Activated CD8-positive, alpha-beta memory T cell treated with anti-CD3 and anti-CD28 coated beads for 4 hours (primary cell): ENCODE measurements at places on chromosomes 16 and 17.

- DNase-seq = no peak
Measured at GRCh38 chr17:81727324-81728031, 15.4 kb downstream of the SLC25A10 start.

- no peak for DNase-seq
Measured at GRCh38 chr16:79986352-79986751, 385.8 kb upstream of the MAF start.

- no peak for DNase-seq
Measured at GRCh38 chr17:44191941-44192496, 5.2 kb downstream of the TMUB2 start.

GRCh38 chr17:13862346-13862745 is 207.0 kb upstream of the COX10 start:
- no peak for DNase-seq

DNA sequence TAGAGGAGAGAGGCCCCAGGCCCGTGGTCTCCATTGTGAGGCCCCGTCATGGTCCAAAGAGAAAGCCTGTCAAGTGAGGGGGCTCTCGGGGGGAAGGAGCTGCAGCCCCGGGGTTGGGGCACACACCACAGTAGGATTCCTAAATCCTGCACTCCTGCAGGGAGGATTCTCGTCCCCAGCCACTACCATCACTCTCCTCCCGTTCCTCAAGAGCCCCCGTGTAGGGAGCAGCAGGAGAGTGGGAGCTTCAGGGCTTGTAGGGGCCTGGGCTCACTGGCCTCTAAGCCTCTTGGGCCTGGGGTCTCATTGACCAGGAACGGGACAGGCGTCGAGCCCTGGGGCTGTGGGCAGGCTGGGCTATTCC is 821 bp downstream of the C16orf86 start:
- DNase-seq = no peak
